ENCODE measurements at places on chromosomes 12 and 14. TPM values are rescaled to one million over a fixed set of nuclear protein-coding genes. Genes with fewer than 3 reads are reported as not detected.
A peak's percentile ranks its signal among the peaks of the same experiment; 100 is the strongest.

Gene SLC5A8
- 80.1 TPM for total RNA-seq

Gene OTUB2
- 0.45 TPM for total RNA-seq

Gene PLCZ1
- total RNA-seq, result not detected

Gene OAS2
- 9.1 TPM for total RNA-seq

Gene ERGIC2
- total RNA-seq, result 64.7 TPM

Gene DDX47
- total RNA-seq, result 78.7 TPM

Gene CLEC2A
- not detected for total RNA-seq

Gene GZMH
- 1.2 TPM for total RNA-seq

Gene CTSG
- not detected for total RNA-seq

DNA sequence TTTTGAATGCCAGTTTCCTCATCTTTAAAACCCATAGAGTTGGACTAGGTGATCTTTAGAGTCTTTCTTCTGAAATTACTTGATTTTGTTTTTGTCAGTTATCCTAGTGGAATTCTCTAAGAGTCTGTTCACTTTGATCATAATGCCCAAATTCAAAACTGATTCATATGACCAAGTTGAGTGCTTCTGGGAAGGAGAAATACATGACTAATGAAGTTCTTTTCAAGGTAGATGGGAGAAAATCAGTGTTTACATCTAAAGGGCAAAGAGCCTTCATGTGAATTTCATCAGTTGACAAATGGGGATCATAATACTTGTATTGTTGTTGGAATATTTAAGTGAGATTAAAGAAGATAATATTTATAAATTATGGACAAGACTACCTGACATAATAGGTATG is 53.2 kb downstream of the ERC1 start:
- peaks cover 6% of the 10 kb centered on the region for H3K4me1 ChIP-seq
- no peak overlapping the region for H3K27ac ChIP-seq
- no peaks in the 10 kb centered on the region for H3K36me3 ChIP-seq
- H3K27me3 ChIP-seq, result no peaks in the 10 kb centered on the region
- DNase-seq, result no peak

DNA sequence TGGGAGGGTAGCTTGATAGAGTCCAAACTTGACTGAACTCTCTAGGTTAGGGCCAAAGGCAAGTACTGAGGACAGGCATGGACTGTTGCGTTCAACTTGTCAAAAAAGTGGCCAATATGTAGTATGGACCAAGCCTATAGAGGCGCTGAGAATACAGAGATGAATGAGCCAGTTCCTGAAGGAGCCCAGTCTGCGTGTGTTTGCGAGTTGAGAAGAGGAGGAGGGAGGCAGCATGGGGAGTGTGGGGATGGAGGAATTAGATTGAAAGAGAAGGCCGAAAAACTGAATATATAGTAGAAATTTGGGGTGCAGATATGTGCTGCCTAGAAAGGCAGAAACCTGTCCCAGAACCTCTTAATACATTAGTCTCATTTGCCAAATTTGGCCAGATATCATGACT is 412.4 kb downstream of the PCNX1 start:
- no peak overlapping the region for H3K4me3 ChIP-seq
- peaks cover 15% of the 10 kb centered on the region for H3K4me1 ChIP-seq
- no peak for DNase-seq
- peak overlapping the region; percentile 98 for H3K27ac ChIP-seq

- no peak overlapping the region for H3K4me3 ChIP-seq
- no peak overlapping the region for H3K27ac ChIP-seq
- DNase-seq, result no peak
- no peaks in the 10 kb centered on the region for H3K36me3 ChIP-seq
Observed at GRCh38 chr12:50545213-50545612, 40.4 kb downstream of the DIP2B start.

- peak; percentile 25 for DNase-seq
- H3K4me1 ChIP-seq, result no peaks in the 10 kb centered on the region
- H3K27me3 ChIP-seq, result no peaks in the 10 kb centered on the region
- H3K4me3 ChIP-seq, result no peak overlapping the region
- H3K36me3 ChIP-seq, result no peaks in the 10 kb centered on the region
- H3K27ac ChIP-seq, result no peak overlapping the region
Observed at GRCh38 chr14:21748869-21749303, 75.3 kb upstream of the OR4E1 start.

GRCh38 chr12:77189458-77189857 is 124.1 kb upstream of the E2F7 start:
- no peaks in the 10 kb centered on the region for H3K27me3 ChIP-seq
- no peaks in the 10 kb centered on the region for H3K36me3 ChIP-seq
- H3K4me1 ChIP-seq, result no peaks in the 10 kb centered on the region
- no peak overlapping the region for H3K4me3 ChIP-seq

- no peaks in the 10 kb centered on the region for H3K36me3 ChIP-seq
Observed at GRCh38 chr12:94272280-94272679, 123.9 kb downstream of the PLXNC1 start.

- no peaks in the 10 kb centered on the region for H3K27me3 ChIP-seq
- no peak overlapping the region for H3K4me3 ChIP-seq
- DNase-seq, result no peak
- no peak overlapping the region for H3K27ac ChIP-seq
- H3K4me1 ChIP-seq, result peaks cover 52% of the 10 kb centered on the region
Observed at GRCh38 chr14:95493976-95494375, 22.5 kb downstream of the SYNE3 start.
